ENCODE measurements at places on chromosomes 11 and 22. TPM values are rescaled to one million over a fixed set of nuclear protein-coding genes. Genes with fewer than 3 reads are reported as not detected.

Gene PANX3
- not detected for total RNA-seq

Gene GDPD4
- not detected for total RNA-seq

Gene LRRC4C
- 90.6 TPM for total RNA-seq

Gene OTOG
- total RNA-seq, result not detected

Gene FJX1
- total RNA-seq, result 78.8 TPM

Gene ARCN1
- total RNA-seq, result 73.9 TPM

Gene SCGB1D2
- total RNA-seq, result not detected

Gene CDC45
- 1.4 TPM for total RNA-seq

Gene FAM227A
- 3.7 TPM for total RNA-seq

Gene CBLIF
- not detected for total RNA-seq

Gene OR8G5
- total RNA-seq, result 0.16 TPM

Gene AIP
- total RNA-seq, result 66.8 TPM

Gene OR52E5
- not detected for total RNA-seq

Gene NF2
- total RNA-seq, result 41.6 TPM

Gene IGHMBP2
- total RNA-seq, result 8.1 TPM

Gene PANX2
- total RNA-seq, result 3.1 TPM

Gene HBE1
- total RNA-seq, result 3.6 TPM

Gene C11orf86
- total RNA-seq, result not detected

Gene APOL1
- total RNA-seq, result 1.4 TPM

Gene OR5D14
- not detected for total RNA-seq

Gene PKNOX2
- 5.3 TPM for total RNA-seq

Gene OR2AG2
- 0.47 TPM for total RNA-seq

Gene PIWIL4
- total RNA-seq, result 5.8 TPM

Gene CHST1
- total RNA-seq, result 10.5 TPM

Gene ELMOD1
- total RNA-seq, result 95.5 TPM
